Activated naive CD4-positive, alpha-beta T cell treated with anti-CD3 and anti-CD28 coated beads, Interleukin-2, amount 10 ng/mL, durations not matched to agents 7 days and 5 days (primary cell): ENCODE measurements at places on chromosomes 11 and 22.

- no peak for DNase-seq
These were observed 4.7 kb downstream of the PEX26 start for GRCh38 chr22:18082467-18082866.

DNA sequence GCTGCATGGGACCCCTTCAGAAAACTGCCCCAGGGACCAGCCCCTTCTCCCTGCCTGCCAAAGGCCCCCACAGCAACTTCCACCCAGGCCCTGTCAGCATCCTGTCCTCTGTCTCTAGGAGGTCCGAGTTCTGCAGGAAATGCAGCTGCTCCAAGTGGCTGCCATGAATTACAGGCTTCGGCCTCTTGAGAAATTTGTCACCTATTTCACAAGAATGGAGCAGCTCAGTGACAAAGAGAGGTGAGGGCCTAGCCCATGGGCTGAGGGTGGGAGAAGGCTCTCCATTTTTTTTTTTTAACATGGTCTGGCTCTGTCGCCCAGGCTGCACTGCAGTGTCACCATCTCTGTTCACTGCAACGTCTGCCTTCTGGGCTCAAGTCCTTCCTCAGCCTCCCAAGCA lies 7.3 kb downstream of the RGL4 start:
- no peak for DNase-seq

GRCh38 chr11:119617340-119617713 lies 111.7 kb downstream of the NECTIN1 start:
- no peak for DNase-seq

DNA sequence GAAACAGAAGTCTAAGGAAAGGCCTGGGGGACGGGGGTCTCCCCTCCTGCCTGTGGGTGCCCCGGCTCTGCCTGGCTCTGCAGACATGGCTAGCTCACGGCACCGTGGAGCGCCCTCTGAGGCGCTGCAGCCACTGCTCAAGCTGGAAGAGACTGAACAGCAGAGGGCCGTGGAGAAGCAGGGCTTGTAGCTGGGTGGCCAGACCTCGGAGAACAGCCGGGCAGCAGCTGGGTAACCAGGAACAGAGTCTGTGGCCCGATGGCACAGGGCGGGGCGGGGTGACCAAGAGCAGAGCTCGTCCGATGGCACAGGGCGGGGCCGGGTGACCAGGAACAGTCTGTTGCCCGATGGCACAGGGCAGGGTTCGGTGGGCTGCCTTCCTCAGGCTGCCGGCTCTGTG lies 18.1 kb downstream of the RNH1 start:
- DNase-seq: no peak

GRCh38 chr22:27647540-27647939 lies 154.0 kb downstream of the MN1 start:
- DNase-seq: no peak

- no peak for DNase-seq
These were observed 28.8 kb downstream of the LRRC10B start for GRCh38 chr11:61537326-61537725.

DNA sequence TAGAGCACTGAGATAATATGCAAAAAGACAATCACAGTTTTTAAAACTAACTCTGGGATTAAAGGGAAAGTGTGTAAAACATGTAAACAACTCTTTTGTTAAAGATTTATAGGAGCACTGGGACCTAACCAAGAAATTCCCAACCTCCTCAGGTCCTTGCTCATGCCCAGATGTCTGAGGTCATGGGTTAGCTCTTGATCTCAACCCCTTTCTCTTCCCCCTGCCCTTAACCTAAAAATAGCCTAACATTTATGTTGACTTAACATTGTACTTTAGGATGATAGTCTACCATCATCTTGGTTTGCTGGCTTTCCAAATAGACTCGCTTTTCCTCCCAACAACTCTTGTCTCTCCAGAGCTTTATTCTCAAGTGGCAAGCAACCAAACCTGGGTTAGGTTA lies 258.2 kb upstream of the FAT3 start:
- DNase-seq: no peak

GRCh38 chr22:21449531-21450319 lies 17.5 kb upstream of the TMEM191C start:
- no peak for DNase-seq

DNA sequence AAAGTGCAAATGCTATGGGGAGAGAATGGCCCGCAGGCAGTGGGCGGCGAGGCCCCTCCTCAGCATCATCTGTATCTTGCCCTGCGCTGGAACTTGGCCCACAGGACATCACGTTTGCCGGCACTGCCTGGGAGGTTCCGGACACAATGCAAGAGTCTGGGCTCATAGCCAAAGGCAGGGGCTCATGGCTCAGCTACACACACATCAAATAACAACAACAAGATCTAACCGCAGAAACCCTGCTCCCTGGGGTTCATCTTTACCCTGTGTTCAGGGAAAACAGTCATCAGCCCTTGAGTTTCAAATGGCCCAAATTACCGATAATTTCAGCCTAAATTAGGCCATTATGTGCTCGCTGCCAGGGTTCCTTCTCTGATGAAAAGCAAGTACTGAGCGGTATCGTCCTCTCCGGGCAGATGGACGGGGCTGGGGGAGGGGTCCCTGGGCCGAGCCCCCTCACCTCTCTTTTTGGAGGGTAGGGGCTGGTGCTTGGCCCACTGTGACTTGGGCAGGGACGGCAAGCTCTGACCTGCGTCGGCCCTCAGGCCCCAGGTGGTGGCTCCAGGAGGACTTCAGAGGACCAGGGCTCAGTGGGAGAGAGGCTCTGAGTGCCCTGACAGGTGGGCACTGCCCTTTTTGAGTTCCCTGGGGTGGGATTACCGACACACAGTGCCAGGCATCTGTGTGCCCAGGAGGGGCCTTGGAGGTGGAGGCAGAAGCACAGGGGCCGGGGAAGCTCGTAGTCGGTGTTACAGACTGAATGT lies 25.0 kb upstream of the GAL start:
- no peak for DNase-seq
